Heart right ventricle (tissue), 16 donors: ENCODE measurements at places on chromosomes 3 and 15. TPM values are rescaled to one million over a fixed set of nuclear protein-coding genes. Genes with fewer than 3 reads are reported as not detected.

GRCh38 chr3:185144784-185145183 is 8.1 kb downstream of the C3orf70 start:
- H3K4me1 ChIP-seq, result peaks cover 6% of the 10 kb centered on the region
- H3K4me3 ChIP-seq, result no peak overlapping the region
- no peaks in the 10 kb centered on the region for H3K36me3 ChIP-seq

DNA sequence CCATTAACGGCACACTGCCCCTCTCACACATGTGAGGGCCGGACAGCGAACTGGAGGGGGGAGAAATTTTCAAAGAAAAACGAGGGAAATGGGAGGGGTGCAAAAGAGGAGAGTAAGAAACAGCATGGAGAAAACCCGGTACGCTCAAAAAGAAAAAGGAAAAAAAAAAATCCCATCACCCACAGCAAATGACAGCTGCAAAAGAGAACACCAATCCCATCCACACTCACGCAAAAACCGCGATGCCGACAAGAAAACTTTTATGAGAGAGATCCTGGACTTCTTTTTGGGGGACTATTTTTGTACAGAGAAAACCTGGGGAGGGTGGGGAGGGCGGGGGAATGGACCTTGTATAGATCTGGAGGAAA is 1.5 kb downstream of the SOX2 start:
- H3K36me3 ChIP-seq, result no peaks in the 10 kb centered on the region
- no peak overlapping the region for H3K27ac ChIP-seq
- peaks cover 27% of the 10 kb centered on the region for H3K4me1 ChIP-seq
- H3K27me3 ChIP-seq, result peaks cover 100% of the 10 kb centered on the region
- peak overlapping the region; percentile 32 for H3K4me3 ChIP-seq

GRCh38 chr3:194496217-194496919 is 9.6 kb upstream of the ATP13A3 start:
- H3K4me3 ChIP-seq, result no peak overlapping the region
- H3K4me1 ChIP-seq, result peaks cover 12% of the 10 kb centered on the region
- no peak overlapping the region for H3K27ac ChIP-seq

- no peaks in the 10 kb centered on the region for H3K27me3 ChIP-seq
- H3K4me1 ChIP-seq, result peaks cover 6% of the 10 kb centered on the region
- peak; percentile 56 for DNase-seq
- no peaks in the 10 kb centered on the region for H3K36me3 ChIP-seq
- H3K4me3 ChIP-seq, result peak overlapping the region; percentile 38
Measured at GRCh38 chr3:50450209-50450921, 53.1 kb downstream of the CACNA2D2 start.

GRCh38 chr3:101066711-101067129 is 73.5 kb upstream of the ABI3BP start:
- H3K36me3 ChIP-seq, result no peaks in the 10 kb centered on the region
- no peaks in the 10 kb centered on the region for H3K27me3 ChIP-seq
- H3K4me3 ChIP-seq, result no peak overlapping the region
- DNase-seq, result no peak
- H3K4me1 ChIP-seq, result peaks cover 5% of the 10 kb centered on the region
- H3K27ac ChIP-seq, result peak overlapping the region; percentile 53

DNA sequence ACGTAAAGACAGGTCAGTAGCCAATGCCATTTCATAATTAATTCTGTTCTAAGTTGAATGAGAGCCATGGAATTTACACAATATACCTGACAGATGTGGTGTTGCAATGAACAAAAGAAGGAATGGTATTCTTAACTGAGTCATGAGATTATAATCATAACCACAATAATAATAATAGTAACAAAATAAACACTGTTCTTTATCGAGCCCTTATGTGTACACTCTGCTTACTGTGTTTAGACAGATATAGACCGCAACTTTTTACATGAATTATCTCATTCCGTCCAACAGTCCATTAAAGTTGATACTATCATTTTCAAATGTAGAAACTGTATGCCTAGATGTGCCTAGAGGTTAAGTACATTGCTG is 28.2 kb upstream of the SCAANT1 start:
- no peaks in the 10 kb centered on the region for H3K36me3 ChIP-seq
- peaks cover 63% of the 10 kb centered on the region for H3K4me1 ChIP-seq
- no peak overlapping the region for H3K4me3 ChIP-seq
- no peaks in the 10 kb centered on the region for H3K27me3 ChIP-seq
- DNase-seq, result no peak
- H3K27ac ChIP-seq, result no peak overlapping the region

DNA sequence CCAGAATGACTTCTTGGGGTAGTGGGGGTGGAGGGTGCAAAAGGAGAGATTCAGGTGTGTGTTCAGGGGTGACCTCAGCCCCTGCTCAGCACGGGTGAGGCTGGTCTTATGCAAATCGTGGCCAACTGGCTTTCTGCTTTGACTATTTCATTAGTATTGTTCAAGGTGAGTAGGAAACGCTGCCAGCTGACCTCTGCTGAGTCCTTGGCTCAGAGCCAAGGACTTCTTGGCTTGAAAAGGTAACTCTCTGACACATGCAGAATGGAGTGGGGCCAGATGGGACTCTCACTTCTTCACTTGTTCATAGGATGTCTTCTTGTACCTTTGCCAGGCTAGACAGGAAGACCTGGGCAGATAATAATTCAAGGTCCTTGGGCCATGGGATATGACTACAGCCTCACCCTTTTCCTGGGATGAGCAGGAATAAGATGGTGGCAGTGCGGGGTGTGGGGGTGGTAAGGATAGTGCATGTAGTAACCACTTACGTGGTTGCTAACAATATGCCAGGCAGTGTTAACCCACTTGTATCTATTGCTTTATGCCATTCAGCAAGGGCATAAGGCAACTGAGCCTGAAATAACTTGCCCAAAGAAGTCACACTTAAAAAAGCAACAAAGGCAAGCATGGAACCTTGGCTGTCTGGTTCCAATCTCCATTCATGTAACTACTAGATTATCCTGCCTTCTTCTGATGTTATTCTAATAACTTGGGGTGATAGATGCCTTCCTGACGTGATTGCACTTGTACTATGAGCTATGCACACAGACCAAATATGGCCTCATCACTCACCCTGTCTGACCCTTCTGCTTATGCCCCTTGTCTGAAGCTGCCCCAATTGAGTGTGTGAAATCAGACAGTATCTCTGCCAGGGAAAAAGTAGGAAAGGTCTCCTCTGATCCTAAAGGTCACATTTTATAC is 193.1 kb downstream of the NR1D2 start:
- no peak for DNase-seq
- H3K4me1 ChIP-seq, result no peaks in the 10 kb centered on the region
- H3K36me3 ChIP-seq, result no peaks in the 10 kb centered on the region
- H3K27ac ChIP-seq, result peak overlapping the region; percentile 35
- H3K4me3 ChIP-seq, result no peak overlapping the region

- no peak for DNase-seq
- H3K4me3 ChIP-seq, result no peak overlapping the region
- no peak overlapping the region for H3K27ac ChIP-seq
- no peaks in the 10 kb centered on the region for H3K36me3 ChIP-seq
- H3K27me3 ChIP-seq, result no peaks in the 10 kb centered on the region
Measured at GRCh38 chr3:107588217-107588616, 65.5 kb downstream of the BBX start.

DNA sequence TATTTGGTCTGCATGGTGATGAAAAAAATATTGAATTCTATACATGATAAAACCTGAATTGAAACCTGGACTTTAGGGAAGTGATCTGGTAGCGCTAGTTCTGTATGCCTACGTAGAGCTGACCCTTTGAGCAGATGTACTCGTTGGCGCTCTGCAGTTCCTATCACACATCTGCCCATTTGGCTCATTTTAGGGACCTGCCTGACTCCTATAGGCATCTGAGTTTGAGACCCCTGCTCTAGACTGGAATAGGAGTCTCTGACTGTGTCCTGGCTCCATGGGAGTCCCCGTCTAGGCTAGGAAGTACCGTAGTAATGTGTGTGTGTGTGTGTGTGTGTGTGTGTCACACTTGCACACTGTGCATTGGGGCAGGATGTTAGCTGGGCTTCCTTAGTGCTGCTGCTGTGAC is 21.2 kb downstream of the STARD5 start:
- H3K4me1 ChIP-seq, result no peaks in the 10 kb centered on the region
- peaks cover 88% of the 10 kb centered on the region for H3K36me3 ChIP-seq
- H3K4me3 ChIP-seq, result no peak overlapping the region
- H3K27ac ChIP-seq, result no peak overlapping the region
- DNase-seq, result no peak

TMEM108 gene
- 1.4 TPM for total RNA-seq

UBE2E2 gene
- total RNA-seq, result 63.8 TPM

MESP1 gene
- total RNA-seq, result 1.3 TPM

ABHD14A gene
- total RNA-seq, result 22.7 TPM

TNFAIP8L3 gene
- 3.3 TPM for total RNA-seq

SPSB4 gene
- total RNA-seq, result 2.1 TPM

GOLGA8J gene
- not detected for total RNA-seq
